ENCODE measurements at places on chromosomes 3 and 15. TPM values are rescaled to one million over a fixed set of nuclear protein-coding genes. Genes with fewer than 3 reads are reported as not detected.

GRCh38 chr15:42611532-42611931, 36.1 kb downstream of the STARD9 start:
- no peaks in the 10 kb centered on the region for H3K4me1 ChIP-seq
- no peak for DNase-seq
- H3K4me3 ChIP-seq: no peak overlapping the region
- H3K27ac ChIP-seq: no peak overlapping the region
- no peaks in the 10 kb centered on the region for H3K27me3 ChIP-seq
- no peaks in the 10 kb centered on the region for H3K36me3 ChIP-seq

The LRRC58 gene
- total RNA-seq: 21.8 TPM

The TMEM108 gene
- 1.6 TPM for total RNA-seq

- no peaks in the 10 kb centered on the region for H3K27me3 ChIP-seq
- no peak overlapping the region for H3K4me3 ChIP-seq
- no peaks in the 10 kb centered on the region for H3K4me1 ChIP-seq
- no peak overlapping the region for H3K27ac ChIP-seq
These were observed 33.5 kb downstream of the BDH1 start for GRCh38 chr3:197522183-197522715.

The TRPM1 gene
- not detected for total RNA-seq

GRCh38 chr3:61541694-61542093, 19.7 kb upstream of the PTPRG start:
- H3K4me3 ChIP-seq: no peak overlapping the region
- no peak overlapping the region for H3K27ac ChIP-seq
- H3K27me3 ChIP-seq: no peaks in the 10 kb centered on the region
- no peaks in the 10 kb centered on the region for H3K4me1 ChIP-seq
- H3K36me3 ChIP-seq: no peaks in the 10 kb centered on the region

DNA sequence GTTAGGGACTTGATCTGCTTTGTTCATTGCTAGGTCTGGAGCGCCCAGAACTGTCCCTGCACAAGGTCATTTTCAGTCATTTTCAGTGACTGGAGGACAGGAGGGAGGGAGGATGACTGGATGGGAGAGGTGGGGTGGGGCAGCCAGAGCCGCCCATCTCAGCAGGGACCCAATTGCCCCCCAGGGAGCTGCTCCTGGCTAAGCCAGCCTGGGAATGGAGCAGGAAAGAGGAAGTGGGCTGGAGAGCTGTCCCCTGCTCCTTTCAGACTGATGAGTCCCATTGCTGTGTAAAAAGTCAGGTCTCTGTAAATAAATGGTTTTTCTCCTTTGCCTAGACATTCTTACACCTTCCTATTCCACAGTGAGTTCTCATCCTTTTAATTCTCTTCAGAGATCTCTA, 98.4 kb upstream of the RAD18 start:
- no peaks in the 10 kb centered on the region for H3K27me3 ChIP-seq
- no peak for DNase-seq
- H3K27ac ChIP-seq: no peak overlapping the region
- H3K4me1 ChIP-seq: no peaks in the 10 kb centered on the region
- no peak overlapping the region for H3K4me3 ChIP-seq

The ERICH6 gene
- not detected for total RNA-seq

DNA sequence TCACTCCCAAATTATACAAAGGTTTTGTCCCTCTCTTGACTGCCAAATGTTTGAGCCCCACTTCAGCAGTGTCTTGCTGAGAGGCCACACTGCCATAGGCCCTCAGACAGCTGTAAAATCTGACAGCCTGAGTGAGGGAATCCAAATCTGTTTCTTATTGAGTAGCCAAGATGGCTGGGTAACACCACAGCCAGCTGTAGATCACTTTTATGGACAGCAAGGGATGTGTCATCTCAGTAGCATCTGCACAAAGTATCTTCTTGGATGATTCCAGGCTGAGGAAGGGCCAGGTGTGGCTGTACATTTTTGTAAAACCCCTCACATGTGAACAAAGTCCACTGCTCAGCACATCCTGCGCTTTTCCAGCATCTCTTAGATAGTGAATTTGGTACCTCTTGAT, 237.0 kb upstream of the LRTM1 start:
- H3K27me3 ChIP-seq: no peaks in the 10 kb centered on the region
- H3K4me3 ChIP-seq: no peak overlapping the region
- H3K36me3 ChIP-seq: no peaks in the 10 kb centered on the region
- H3K27ac ChIP-seq: no peak overlapping the region
- DNase-seq: no peak

DNA sequence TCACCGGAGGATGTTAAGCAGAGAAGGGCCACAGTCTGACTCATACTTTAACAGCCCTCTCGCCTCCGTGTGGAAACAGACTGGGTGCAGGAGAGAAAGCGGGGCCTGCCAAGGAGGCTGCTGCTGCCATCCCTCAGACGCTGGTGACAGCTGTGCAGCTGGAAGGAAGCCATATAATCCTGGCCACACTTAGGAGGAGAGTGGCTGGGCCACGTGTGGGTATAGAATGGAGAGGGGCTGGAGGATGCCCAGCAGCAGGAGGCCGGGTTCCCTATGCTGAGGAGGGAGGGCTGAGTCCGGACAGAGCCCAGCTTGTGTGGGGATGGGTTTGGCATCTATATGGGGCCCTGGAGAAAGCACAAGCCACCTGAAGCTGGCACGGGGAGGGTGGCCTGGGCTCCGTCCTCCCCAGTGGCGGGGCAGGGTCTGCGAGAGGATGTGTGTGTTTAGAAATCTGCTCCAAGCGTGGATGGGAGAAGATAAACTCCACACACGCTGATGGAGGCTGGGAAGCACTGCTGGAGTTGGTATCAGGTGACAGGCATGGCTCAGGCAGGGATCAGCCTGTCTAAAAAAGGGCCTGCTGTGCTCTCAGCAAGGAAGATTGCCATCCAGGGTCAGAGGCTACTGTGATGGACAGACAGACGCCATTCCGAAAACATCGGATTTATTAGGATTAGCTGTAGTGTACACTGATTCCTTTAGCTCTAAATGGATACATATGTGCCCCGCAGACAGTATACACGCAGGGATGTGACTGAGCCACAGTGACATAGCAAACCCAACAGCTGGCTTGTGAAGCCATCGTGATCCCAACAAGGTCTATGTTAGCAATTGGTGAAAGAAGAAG, 15.9 kb downstream of the ABTB1 start:
- no peak overlapping the region for H3K27ac ChIP-seq
- H3K4me3 ChIP-seq: no peak overlapping the region
- H3K4me1 ChIP-seq: no peaks in the 10 kb centered on the region
- DNase-seq: peak; percentile 13
- H3K27me3 ChIP-seq: no peaks in the 10 kb centered on the region

The C3orf20 gene
- total RNA-seq: not detected

DNA sequence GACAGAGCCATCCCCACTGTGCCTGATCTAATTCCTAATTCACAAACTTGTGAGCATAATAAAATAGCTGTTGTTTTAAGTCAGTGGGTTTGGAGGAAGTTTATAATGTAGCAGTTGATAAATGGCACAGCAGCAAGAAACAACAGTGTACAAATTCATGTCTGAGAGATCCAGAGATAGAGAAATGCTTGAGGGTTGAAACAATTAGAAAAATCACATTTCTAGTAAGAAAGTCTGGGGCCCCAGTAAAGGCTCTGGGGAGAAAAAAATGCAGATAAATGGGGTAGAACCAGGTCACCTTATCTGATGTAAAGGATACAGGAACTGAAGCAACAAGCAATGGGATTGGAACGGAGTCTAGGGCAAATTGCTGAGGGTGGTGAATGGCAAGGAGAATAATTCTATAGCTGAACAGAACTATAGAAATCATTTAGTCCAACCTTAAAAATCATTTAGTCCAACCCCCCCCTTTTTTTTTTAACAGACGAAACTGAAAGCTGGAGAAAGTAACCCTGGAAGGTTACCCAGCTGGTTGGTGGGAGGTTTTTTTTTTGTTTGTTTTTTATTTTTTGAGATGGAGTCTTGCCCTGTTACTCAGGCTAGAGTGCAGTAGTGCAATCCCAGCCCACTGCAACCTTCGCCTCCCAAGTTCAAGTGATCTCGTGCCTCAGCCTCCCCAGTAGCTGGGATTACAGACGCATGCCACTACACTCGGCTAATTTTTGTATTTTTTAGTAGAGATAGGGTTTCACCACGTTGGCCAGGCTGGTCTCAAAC, 14.3 kb upstream of the SHQ1 start:
- H3K27me3 ChIP-seq: no peaks in the 10 kb centered on the region
- no peak overlapping the region for H3K27ac ChIP-seq
- DNase-seq: no peak
- H3K4me1 ChIP-seq: no peaks in the 10 kb centered on the region
- H3K36me3 ChIP-seq: no peaks in the 10 kb centered on the region

- no peak overlapping the region for H3K4me3 ChIP-seq
- H3K27ac ChIP-seq: no peak overlapping the region
- peak; percentile 68 for DNase-seq
- H3K36me3 ChIP-seq: no peaks in the 10 kb centered on the region
- H3K4me1 ChIP-seq: peaks cover 31% of the 10 kb centered on the region
These were observed 60.5 kb upstream of the KLF13 start for GRCh38 chr15:31265871-31266711.

The CCDC32 gene
- 21.0 TPM for total RNA-seq

DNA sequence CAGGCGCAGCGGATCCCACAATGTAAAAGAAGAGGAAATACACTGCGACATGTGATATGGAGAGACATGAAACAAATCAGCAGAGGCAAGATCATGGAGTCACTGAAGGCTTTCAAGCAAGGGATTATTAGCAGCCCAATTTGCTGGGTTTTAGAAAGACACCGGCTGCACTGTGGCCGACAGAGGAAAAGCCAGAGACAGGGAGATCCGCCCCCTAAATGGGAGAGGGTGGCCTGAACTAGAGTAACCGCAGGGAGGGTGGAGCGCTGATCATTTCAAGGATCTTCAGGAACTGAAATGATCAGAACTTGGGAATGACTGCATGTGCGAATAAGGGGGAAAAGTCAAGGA, 612 bp upstream of the C15orf40 start:
- H3K36me3 ChIP-seq: peaks cover 4% of the 10 kb centered on the region
- H3K27me3 ChIP-seq: no peaks in the 10 kb centered on the region
- peaks cover 30% of the 10 kb centered on the region for H3K4me1 ChIP-seq
- no peak for DNase-seq
